Right ventricle myocardium inferior (tissue), 1 donor: ENCODE measurements at places on chromosomes 1 and 21. TPM values are rescaled to one million over a fixed set of nuclear protein-coding genes. Genes with fewer than 3 reads are reported as not detected.

GRCh38 chr1:157469752-157470675, 82.3 kb downstream of the FCRL5 start:
- DNase-seq, result no peak

DNA sequence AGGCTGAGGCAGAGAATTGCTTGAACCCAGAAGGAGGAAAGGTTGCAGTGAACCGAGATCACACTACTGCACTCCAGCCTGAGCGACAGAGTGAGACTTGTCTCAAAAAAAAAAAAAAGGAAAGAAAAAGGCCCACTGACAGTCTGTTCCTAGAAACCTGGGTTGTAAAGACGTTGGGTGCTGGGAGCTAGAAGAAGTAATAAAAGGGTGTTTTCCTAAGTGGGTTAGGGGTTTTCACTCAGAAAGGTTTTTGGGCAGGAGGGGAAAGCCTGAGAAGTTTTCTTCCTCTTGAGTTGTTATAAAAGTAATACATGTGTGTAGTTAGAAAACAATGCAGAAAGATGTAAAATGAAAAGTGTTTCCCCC, 25.4 kb downstream of the CELA3A start:
- DNase-seq, result no peak

- DNase-seq, result no peak
These were observed 109.2 kb downstream of the TTLL7 start for GRCh38 chr1:83889707-83890106.

- DNase-seq, result no peak
These were observed 534 bp downstream of the DNAJC28 start for GRCh38 chr21:33490991-33491372.

- peak; percentile 99 for DNase-seq
These were observed at the start of gene MRPL55 for GRCh38 chr1:228109073-228109961. MRPL55 (minus strand) TSS chr1:228109299; CDS start chr1:228108260, 1,039 bp downstream.

DNA sequence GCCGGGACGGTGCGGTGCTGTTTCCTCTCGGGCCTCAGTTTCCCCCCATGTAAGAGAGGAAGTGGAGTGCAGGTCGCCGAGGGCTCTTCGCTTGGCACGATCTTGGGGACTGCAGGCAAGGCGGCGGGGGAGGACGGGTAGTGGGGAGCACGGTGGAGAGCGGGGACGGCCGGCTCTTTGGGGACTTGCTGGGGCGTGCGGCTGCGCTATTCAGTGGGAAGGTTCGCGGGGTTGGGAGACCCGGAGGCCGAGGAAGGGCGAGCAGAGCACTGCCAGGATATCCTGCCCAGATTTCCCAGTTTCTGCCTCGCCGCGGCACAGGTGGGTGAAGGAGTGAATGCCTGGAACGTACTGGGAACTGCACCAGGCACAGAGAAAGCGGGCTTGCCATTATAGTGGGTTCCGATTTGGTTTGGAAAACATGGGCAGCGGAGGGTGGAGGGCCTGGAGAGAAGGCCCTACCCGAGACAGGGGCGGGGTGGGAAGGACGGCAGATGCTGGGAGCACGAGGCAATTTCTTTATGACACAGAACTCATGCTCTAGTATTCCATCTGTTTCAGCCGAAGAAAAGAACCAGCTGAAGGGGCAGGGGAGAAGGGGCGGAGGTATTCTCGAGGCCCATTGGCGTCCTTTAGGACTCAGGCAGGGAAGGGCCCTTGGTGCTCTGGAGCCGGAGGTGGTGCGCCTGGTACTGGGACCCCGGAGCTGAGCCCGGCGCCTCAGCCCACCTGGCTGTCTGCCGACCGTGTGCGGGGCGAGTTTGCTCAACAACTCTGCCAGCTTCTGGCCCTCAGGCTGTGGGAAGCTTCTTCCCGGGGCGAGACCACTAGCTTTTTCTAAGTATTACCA, 960 bp downstream of the PCSK9 start:
- no peak for DNase-seq

DNA sequence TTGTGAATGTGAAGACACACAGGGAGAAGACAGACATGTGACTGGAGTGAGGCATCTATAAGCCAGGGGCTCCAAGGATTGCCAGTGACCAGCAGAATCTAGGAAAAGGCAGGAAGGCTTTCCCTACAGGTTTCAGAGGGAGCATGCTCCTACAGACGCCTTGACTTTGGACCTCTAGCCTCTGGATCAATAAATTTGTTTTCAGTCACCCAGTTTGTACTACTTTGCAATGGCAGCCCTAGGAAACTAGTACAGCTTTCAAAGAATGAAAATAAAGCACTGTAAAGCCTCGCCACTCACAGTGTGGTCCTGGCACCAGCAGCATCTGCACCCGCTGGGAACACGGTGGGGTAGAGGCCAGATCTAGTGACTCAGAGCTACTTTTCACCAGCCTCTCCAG, 510.0 kb downstream of the LTN1 start:
- no peak for DNase-seq

- DNase-seq, result no peak
These were observed 377.3 kb downstream of the SIPA1L2 start for GRCh38 chr1:232252546-232253118.

DNA sequence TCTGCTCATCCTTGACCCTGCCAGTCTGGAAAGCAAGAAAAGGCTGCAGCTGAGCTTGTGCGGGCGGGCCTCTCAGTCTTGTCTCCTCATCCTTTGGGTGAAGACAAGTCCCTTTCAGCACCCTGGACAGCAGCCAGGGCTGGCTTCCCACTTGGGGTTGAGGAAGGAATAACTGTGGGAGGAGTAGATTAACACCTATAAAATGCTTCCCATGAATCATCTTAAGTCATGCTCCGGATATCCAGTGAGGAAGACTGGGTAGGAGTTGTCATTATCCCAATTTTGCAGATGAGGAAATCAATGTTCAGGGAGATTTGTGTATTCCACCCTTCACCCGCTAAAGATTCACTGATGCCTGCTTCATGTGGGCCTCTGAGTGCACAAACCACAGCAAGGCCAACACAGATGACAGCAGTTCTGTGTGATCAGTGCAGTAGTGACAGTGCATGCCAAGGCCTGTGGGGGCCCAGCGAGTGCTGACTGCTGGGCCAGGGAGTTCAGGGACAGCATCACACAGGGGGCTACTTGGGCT, 20.1 kb upstream of the COL16A1 start:
- peak; percentile 82 for DNase-seq

DNA sequence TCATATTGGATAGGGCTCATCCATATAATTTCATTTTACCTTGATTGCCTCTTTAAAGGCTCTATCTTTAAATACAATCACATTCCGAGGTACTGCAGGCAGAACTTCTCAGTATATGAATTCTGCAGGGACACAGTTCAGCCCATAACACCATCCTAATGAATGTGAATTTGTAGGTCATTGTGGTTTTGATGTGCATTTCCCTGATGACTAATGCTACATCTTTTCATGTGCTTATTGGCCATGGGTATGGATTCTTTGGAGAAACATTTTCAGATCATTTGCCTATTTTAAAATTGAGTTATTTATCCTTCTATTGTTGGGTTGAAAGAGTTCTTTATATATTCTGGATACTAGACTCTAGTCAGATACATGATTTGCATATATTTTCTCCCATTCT, 9.6 kb upstream of the RPS6KC1 start:
- DNase-seq, result no peak

- no peak for DNase-seq
These were observed 68.0 kb downstream of the ADAMTS1 start for GRCh38 chr21:26777166-26777565.

DNA sequence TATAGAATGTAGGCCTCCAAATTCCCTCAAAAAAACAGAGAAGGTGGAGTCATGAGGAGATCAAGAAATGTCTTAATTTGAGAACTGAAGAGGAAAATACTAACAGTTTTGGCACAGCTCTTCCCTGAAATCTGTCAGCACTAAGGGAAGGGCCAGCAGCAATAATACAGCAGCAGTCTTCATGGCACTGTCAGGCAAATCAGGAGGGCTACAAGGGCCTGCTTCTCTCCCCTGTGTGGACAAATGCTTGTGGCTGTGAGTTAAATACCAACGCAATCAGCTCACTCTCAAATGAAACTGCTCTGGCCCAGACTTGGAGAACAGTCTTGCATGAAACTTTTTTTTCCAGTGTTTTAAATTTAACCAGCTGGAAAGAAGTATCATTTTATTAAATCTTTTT, 20.5 kb upstream of the CNN3 start:
- DNase-seq, result no peak

DNA sequence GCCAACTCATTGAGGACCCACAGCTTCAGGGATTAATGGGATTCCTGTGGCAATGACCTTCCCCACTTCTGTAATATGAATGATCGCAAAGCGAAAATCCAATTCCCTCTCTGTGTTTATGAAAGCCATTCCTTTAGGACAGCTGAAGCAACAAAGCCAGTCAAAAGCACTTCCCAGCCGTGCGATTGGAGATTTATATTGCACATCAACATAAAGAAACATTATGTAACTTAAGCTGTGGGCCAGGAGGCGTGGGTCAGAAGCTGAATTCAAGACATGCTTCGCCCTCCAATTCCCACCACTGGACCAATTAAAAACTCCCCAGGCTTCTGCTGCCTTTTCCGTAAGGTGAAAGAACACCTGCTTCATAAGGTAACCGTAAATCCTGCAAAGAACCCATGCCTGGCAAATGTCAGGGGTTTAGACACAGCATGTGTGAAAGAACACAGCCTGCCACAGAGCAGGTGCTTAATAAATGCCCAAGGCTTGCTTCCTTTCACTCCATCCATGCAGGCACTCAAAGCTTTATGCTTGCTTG, 138.9 kb upstream of the SOD1 start:
- DNase-seq, result no peak

- DNase-seq, result no peak
These were observed 7.7 kb downstream of the NENF start for GRCh38 chr1:212440419-212440818.

KRTAP19-1 gene
- not detected for total RNA-seq

S1PR1 gene
- total RNA-seq, result 58.5 TPM
